GM23248 (cell line): ENCODE measurements at places on chromosomes 12 and 14. TPM values are rescaled to one million over a fixed set of nuclear protein-coding genes. Genes with fewer than 3 reads are reported as not detected.

CEBPE gene
- total RNA-seq, result not detected in 2 replicates

DNA sequence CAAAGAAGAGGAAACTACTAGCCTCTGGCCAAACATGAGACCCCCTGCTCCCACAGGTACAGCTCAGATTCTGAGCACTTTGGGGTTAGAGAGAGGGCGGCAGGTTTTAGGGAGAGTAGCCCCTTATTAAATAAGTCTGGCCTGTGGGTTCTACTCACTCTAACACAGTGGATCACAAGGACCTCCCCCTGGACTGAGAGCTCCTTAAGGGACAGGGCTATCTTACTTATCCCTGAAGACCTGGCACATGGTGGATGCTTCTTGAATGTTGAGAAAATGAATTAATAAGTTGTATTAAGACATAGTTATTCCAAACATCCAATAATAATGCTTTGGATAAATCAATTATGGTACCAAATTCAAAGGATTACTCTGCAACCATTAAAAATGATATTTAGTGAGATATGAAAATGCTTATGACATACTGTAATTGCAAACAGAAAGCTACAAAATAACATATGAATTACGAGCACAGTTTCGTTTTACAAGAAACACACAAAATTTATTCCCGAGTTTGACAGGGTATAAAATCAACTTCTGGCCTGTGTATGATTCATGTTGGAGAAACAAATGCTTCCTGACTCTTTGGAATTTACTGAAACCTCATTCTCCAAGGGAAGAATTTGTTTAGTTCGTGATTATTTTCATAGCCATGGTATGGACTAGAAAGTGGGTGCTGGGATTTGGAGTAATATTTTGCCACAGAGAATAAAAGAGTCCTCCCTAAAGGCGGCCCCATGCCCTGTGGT lies 59.3 kb upstream of the BDKRB2 start:
- no peaks in the 10 kb centered on the region for H3K27me3 ChIP-seq
- H3K27ac ChIP-seq, result peak overlapping the region; percentile 91
- no peaks in the 10 kb centered on the region for H3K36me3 ChIP-seq
- peak; percentile 78 for DNase-seq

SLC25A21 gene
- not detected in 2 replicates for total RNA-seq

PRKAB1 gene
- total RNA-seq, result 16.6 and 19.2 TPM in 2 replicates

DNA sequence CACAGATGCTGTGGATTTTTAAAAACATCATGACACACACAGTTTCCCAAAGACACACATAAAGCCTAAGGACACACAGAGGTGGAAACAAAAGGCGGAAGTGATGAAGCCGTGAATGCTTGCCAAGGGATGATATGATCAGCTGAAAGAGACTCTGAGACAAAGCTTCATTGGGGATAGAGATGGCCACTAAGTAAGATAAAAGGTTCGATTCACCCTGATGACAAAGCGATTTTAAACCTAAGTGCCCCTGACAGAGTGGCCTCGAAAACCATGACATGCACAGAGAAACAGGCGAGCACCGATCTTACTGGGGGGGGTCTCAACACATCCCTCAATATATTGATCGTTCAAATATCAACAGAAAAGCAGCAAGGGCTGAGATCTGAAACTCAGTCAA lies 20.3 kb upstream of the EIF5 start:
- DNase-seq, result peak; percentile 26
- H3K27ac ChIP-seq, result no peak overlapping the region
- no peaks in the 10 kb centered on the region for H3K4me1 ChIP-seq
- H3K4me3 ChIP-seq, result no peak overlapping the region

DNA sequence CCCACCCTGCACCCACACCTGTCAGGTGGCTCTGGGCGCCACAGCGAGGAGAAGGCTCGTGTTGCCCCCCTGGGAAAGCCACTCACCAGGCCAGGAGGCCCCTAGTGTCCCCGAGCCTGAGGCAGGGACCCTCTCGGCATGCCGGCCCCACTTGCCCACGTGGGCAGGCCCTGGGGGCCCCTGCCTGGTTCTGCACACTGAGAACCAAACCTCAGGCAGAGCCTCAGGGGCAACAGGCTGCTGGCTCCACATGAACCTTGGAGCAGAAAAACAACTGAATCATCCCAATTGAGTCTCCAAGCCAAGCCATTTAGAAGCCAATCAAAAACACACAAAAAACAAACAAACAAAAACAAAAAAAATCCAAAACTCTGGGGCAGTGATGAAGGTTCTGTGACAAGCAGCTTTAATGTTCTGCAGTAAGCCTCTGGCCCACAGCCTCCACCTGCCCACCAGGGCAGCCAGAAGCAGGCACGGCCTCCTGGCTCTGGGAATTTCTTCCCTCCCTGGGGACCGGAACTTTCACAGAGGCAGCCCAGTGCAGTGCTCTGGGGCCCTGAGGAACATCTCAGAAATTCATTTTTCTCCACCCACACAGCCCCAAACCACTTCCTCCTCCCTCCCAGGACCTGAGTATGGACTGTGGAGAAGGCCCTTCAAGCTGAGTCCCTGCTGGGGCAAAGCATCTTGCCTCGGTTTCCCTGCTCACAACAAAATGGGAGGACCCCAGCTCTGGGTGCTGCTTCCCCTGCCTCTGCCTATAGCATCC lies 90.2 kb downstream of the CHGA start:
- DNase-seq, result peak; percentile 89
- H3K27me3 ChIP-seq, result no peaks in the 10 kb centered on the region
- no peaks in the 10 kb centered on the region for H3K36me3 ChIP-seq
- peak overlapping the region; percentile 79 for H3K27ac ChIP-seq
- H3K4me3 ChIP-seq, result 0 out of 2 replicates have a peak overlapping the region, but pooled peaks have one; percentile 23
- peaks cover 44% of the 10 kb centered on the region for H3K4me1 ChIP-seq

DNA sequence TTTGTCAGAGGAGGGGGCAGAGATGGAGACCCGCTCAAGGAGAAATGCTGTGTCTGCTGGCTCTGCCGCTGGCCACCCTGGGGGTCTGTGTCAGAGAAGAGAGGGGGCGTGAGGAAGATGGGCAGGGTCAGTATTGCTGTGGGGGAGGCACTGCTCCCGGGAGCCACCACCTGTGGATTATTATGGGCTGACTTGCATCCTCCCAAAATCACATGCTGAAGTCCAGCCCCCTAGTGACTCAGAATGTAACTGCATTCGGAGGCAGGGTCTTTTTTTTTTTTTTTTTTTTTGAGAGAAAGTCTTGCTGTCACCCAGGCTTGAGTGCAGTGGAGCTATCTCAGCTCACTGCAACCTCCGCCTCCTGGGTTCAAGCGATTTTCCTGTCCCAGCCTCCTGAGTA lies 12.3 kb downstream of the ABCD4 start:
- H3K36me3 ChIP-seq, result peaks cover 10% of the 10 kb centered on the region; the same call in 1 of the 2 replicates
- H3K4me3 ChIP-seq, result no peak overlapping the region
- no peak overlapping the region for H3K27ac ChIP-seq

GLIPR1L1 gene
- total RNA-seq, result not detected in 2 replicates

DNA sequence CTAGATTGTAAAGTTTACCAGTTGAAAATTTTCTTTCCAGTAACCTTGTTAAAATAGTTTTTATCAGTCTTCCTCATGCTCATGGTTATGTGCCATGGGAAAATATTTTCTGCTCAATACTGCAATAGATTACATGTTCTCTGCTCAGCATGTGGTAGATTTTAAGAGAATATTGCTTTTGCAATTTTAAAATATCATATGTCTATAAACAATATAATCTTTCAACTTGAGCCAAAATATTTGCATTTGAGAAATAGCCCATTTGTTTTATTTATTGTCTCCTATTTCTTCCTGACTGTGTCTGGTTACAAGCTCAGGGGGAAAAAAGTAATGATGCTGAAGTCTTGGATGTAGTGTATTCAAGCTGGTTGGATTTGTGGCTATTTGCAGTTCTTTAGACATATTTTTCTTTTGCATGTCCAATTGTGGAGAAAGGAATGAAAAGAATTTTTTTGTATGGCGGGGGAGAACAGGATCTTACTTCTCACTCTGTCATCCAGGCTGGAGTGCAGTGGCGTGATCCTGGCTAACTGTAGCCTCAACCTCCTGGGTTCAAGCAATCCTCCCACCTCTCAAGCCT lies 342.6 kb upstream of the NAV3 start:
- H3K27me3 ChIP-seq, result no peaks in the 10 kb centered on the region
- peak; percentile 38 for DNase-seq
- H3K4me1 ChIP-seq, result 0 out of 2 replicates have a peak, but pooled peaks cover 6% of the 10 kb centered on the region
- H3K36me3 ChIP-seq, result no peaks in the 10 kb centered on the region

KRT3 gene
- total RNA-seq, result not detected in 2 replicates

- no peak for DNase-seq
- peaks cover 7% of the 10 kb centered on the region for H3K27me3 ChIP-seq
- H3K36me3 ChIP-seq, result no peaks in the 10 kb centered on the region
- H3K4me1 ChIP-seq, result no peaks in the 10 kb centered on the region
- H3K27ac ChIP-seq, result no peak overlapping the region
Observed at GRCh38 chr12:109687250-109687649, 26.4 kb upstream of the FAM222A start.

GRCh38 chr14:94548999-94549985 lies 11.9 kb upstream of the SERPINA4 start:
- H3K36me3 ChIP-seq, result no peaks in the 10 kb centered on the region
- no peaks in the 10 kb centered on the region; the same call in 1 of the 2 replicates for H3K27me3 ChIP-seq
- DNase-seq, result peak; percentile 54
- H3K4me3 ChIP-seq, result no peak overlapping the region
- H3K27ac ChIP-seq, result no peak overlapping the region

DNA sequence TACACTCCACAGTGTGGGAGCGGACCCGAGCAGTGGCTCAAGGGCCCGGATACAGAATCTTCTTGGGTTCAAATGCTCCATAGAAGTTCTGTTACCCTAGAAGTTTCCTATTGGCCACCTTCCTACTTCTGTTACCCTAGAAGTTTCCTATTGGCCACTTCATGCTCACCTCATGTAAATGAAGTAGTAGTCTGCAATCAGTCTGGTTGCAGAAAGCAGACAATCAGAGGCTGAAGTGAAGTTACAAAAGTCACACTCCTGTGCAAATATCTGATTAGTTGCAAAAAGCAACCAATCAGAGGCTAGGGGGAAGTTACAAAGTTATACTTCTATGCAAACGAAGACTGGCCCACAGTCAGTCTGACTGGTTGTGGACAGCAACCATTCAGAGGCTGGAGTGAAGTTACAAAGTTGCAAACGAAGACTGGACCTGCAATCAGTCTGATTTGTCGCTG lies 77.8 kb upstream of the CPNE8 start:
- H3K4me1 ChIP-seq, result no peaks in the 10 kb centered on the region
- no peak overlapping the region for H3K27ac ChIP-seq
- DNase-seq, result no peak
- H3K36me3 ChIP-seq, result no peaks in the 10 kb centered on the region
- H3K4me3 ChIP-seq, result 0 out of 2 replicates have a peak overlapping the region, but pooled peaks have one; percentile 15
- no peaks in the 10 kb centered on the region for H3K27me3 ChIP-seq

DNA sequence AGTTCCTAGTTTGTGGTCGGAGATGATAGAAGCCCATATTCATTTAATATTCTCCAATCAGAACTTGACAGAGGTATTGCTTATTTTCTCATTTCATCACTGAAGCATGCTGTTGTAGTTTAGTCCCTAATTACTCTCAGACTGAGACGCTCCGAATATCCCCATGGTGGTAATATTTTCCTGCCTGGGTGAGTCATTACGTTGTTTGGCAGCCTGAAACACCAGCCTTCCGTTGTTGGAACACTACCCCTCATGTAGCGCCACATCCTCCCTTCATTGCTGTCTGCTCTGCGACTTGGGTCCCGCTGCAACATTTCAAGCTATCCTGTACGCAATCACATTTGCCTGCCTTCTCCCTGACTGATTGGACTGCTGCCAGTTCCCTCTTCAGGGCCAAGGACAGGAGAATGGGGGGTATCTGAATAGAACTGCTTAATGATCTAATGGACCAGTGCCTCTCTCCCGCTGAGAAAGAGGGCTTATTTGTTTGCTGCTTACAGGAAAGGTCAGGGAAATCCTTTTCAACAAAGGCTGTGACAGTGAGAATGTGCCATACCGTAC lies 369.1 kb downstream of the NPAS3 start:
- no peaks in the 10 kb centered on the region for H3K27me3 ChIP-seq
- peak; percentile 91 for DNase-seq
- no peaks in the 10 kb centered on the region for H3K36me3 ChIP-seq
- peak overlapping the region; percentile 27; the same call in 1 of the 2 replicates for H3K27ac ChIP-seq
- peak overlapping the region; percentile 48 for H3K4me3 ChIP-seq

DNA sequence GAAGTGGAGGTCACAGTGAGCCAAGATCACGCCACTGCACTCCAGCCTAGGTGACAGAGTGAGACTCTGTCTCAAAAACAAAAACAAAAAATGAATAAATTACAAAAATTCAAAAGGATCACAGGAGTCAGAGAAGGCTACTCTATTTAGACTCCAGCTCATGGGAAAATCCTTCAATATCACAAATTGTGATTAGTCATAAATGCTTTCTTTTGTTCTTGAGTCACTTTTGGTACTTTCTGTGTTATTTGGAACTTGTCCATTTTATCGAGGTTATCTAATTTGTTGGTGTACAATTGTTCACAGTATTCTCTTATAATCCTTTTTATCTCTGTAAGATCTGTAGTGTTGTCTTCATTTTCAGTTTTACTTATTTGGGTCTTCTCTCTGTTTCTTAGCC lies 18.9 kb downstream of the ALDH2 start:
- 0 out of 2 replicates have a peak, but pooled peaks cover 6% of the 10 kb centered on the region for H3K36me3 ChIP-seq
- no peak overlapping the region for H3K27ac ChIP-seq
- H3K4me3 ChIP-seq, result no peak overlapping the region
- peaks cover 4% of the 10 kb centered on the region for H3K4me1 ChIP-seq

POTEM gene
- total RNA-seq, result not detected in 2 replicates

RNASE3 gene
- not detected in 2 replicates for total RNA-seq

GRCh38 chr12:15669256-15669948 lies 119.8 kb downstream of the EPS8 start:
- peak overlapping the region; percentile 44 for H3K27ac ChIP-seq
- peak; percentile 76 for DNase-seq
- no peak overlapping the region for H3K4me3 ChIP-seq
- no peaks in the 10 kb centered on the region for H3K27me3 ChIP-seq

- H3K4me3 ChIP-seq, result no peak overlapping the region
- H3K4me1 ChIP-seq, result no peaks in the 10 kb centered on the region
- no peak overlapping the region for H3K27ac ChIP-seq
- DNase-seq, result no peak
- no peaks in the 10 kb centered on the region for H3K36me3 ChIP-seq
Observed at GRCh38 chr14:91019673-91020072, 40.8 kb downstream of the RPS6KA5 start.

DNA sequence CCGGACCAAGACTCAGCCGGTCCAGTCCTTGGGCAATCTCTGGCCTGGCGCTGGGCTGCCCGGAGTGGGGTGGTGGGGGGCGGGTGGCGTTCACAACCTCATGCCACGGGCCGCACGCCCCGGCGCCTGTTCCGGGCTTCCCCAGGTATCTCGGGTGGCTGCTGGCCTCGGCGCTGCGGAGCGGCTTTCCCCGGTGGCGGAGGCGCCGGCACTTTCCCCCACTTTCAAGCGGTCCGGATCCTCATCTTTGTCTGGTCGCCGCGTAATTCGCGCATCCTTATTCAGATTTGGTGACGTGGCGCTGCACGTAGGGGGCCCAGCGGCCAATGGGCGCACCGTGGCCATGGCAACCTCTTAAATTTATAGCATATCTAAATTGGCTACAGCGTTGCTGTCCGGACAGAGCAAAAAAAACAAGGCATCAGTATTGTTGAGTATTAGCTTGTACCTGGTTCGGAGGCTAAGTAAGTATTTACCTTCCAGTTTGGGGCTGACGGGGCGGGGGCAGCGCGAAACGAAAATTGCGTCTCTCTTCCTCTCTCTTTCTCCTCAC lies at the start of gene LHX5:
Gene LHX5, minus strand, starts transcription at position 253 of the 553 bp plus-strand sequence. CDS start 373 bp downstream, outside the sequence.
- H3K27ac ChIP-seq, result no peak within 1 kb of the TSS
- peaks cover 95% of the 10 kb centered on the region for H3K27me3 ChIP-seq
- peak; percentile 47 for DNase-seq
- H3K4me3 ChIP-seq, result no peak within 1 kb of the TSS

ZDHHC22 gene
- total RNA-seq, result not detected in 2 replicates
